Left renal pelvis (tissue), 4 donors: ENCODE measurements at places on chromosomes 2 and 18.

GRCh38 chr2:171479154-171479814 is 43.0 kb upstream of the CYBRD1 start:
- no peak for DNase-seq

DNA sequence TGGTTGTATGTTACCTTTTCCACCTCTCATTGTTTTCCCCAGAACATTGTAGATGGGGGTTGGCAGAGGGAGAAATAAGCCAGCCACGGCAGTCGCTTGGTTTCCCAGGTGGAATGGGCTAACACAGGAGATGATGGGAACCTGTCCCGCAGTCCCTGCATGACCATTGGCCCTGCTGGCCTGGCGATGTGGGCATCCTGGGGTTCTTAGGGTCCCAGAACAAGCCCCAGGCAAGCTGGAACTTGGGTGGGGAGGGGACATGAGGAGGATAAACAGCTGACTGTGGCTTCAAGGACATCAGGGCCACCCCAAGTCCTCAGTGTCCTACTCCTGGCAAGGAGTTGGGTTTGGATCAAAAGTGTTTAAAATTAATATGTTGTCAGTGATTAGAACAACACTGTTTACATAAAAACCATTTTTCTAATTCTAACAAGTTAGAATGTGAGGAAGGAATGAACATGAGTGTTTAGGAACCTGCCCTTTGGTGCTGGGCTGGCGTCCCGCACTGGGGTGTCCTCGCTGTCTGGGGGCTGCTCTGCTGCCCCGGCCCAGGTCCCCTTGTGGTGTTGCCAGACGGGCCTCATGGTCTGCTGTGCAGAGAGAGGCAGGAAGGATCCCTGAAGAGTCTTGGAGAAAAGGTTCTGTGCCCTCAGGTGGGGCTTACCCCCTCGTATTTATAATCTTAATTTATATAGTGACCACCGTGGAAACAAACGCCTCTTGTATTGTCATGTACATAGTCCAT is 95.1 kb downstream of the USP40 start:
- DNase-seq: no peak

- no peak for DNase-seq
Observed at GRCh38 chr18:42850174-42851083, 265.1 kb downstream of the RIT2 start.

GRCh38 chr2:46674488-46674887 is 195.1 kb downstream of the TMEM247 start:
- DNase-seq: no peak

GRCh38 chr18:41486575-41486974 is 468.5 kb upstream of the PIK3C3 start:
- DNase-seq: no peak
